NK-92 treated with Interleukin-12 subunit alpha and Interleukin-12 subunit beta, amount 100 ng/mL, for 24 hours (cell line): ENCODE measurements at places on chromosomes 12 and 14.
A peak's percentile ranks its signal among the peaks of the same experiment; 100 is the strongest.

GRCh38 chr14:22570132-22570949, 18.7 kb downstream of the DAD1 start:
- DNase-seq = peak; percentile 81

- DNase-seq = no peak
Measured at GRCh38 chr12:100229036-100229635, 28.5 kb downstream of the ACTR6 start.

DNA sequence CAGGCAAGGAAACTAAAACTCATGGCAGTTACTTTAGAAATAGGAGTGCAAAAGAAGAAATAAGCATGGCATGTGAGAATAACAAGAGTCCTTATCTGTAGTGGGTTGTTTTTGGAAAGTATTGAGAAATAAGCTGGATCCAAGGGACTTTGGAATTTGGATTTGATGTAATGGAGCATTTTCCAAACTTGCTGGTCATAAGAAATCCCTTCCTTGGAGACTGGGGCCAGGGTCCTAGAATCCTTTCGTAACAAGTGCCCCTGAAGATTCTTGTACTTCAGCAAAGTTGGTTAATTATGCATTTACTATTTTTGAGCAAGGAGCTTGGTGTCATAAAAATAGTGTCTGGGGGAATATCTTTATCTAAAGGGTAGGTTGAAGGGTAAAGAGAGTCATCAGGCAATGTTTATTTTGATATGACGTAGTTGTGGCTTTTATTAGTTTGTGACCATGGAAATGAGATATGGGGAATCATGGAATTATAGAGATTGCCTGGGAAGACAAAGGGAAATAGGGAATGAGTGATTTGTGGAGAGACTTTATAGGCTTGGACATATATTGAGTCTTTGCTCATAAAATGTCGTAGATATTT, 53.9 kb downstream of the WNK1 start:
- DNase-seq = no peak

- DNase-seq = no peak
Measured at GRCh38 chr12:51263341-51263740, 6.9 kb downstream of the SMAGP start.

DNA sequence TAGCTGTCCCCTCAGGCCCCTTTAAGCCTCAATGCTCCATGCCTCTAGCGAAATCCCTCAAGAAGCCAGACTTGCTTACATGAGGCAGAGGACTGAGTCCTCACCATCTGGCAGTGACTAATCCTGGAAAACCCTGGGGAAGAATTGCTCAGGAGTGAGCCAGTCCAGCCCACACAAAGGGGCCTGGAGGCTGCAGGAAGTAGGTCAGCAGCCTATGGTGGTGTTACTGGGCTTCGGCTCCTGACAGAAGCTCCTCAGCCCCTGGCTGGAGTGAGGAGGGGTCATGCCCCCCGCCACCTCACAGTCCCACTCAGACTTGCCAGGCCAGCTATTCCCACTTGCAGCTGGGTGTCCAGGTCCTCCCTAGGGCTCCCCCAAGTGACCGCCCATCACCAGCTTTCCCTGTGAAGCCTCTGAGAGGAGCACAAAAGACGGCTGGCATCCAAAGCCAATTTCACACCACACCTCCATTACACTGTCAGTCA, 250.5 kb downstream of the DPF3 start:
- DNase-seq = no peak

DNA sequence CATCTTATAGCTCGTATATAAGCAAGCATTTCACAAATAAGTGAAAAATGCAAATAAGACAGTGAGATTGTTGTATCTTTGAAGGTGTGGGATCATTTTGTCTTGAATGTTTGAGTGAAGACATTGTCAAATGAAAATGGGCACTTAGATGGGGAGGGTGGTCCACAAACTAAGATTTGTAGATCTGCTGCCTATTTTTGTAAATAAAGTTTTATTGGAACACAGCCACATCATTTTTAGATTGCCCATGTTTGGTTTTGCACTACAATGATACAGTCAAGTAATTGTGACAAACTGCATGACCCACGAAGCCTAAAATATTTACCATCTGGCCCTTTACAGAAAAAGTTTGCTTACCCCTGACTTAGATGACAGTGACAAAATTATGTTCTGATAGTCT, 156.7 kb downstream of the PAH start:
- DNase-seq = no peak

- DNase-seq = no peak
Measured at GRCh38 chr12:117408161-117408791, 46.9 kb upstream of the NOS1 start.

- DNase-seq = no peak
Measured at GRCh38 chr12:100114574-100114973, 28.1 kb downstream of the BLTP3B start.

- DNase-seq = no peak
Measured at GRCh38 chr12:22766911-22767420, 142.0 kb downstream of the ETNK1 start.
